ENCODE measurements at places on chromosomes 4 and X.

- DNase-seq: no peak
Observed at GRCh38 chr4:66275411-66276038, 605.2 kb upstream of the EPHA5 start.

DNA sequence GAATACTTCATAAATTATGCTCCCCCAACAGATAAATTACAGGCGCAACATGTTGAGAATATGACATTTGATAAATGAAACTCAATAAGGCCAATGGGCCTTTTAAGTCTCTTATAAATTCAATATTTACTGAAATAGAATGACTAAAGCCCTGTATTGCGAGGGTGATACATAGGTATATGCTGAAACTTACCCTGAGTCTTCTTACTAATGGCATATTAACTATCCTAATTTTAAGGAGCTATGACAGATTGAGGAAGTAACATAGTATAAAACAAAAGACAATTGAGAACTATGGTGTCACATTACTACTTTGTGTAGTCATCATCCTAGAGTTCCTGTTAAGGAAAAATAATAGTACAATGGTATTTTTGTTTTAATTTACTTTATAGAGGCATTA, 440.7 kb downstream of the IL15 start:
- DNase-seq: no peak

DNA sequence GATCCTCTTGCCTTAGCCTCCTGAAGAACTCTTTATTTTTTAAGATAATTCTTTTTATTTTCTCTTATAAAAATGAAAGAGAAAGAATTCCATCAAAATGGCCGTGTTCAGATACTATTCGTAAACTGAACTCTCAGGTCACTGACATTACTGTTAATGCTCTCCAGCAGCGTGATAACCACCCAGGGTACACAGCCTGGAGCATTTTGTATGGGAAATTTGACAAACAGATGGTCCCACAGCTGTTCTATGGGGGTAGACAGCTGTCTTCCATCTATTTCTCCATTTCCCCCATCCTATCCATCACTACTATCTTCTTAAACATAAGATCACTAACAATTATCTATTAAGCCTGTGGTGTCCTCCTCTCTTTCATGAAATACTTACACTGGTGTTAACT, 47.8 kb downstream of the SYNPO2 start:
- no peak for DNase-seq

DNA sequence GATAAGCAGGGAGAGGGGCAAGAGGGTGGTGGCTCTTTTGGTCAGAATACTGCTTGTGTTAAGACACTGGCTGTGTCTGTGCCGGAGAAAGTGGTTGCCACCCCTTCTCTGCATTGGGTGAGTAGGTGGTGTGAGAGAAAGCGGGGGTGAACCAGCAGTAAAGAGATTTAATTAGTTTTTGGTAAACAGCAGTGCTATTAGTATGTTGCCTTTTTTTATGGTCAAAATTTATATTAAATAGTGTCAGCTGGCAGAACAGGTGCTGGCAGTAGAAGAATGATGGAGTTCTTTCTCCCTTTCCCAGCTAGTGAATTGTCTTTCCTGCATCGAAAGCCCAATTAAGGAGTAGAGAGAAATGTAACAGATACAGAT, 181.6 kb downstream of the LARP7 start:
- DNase-seq: no peak

DNA sequence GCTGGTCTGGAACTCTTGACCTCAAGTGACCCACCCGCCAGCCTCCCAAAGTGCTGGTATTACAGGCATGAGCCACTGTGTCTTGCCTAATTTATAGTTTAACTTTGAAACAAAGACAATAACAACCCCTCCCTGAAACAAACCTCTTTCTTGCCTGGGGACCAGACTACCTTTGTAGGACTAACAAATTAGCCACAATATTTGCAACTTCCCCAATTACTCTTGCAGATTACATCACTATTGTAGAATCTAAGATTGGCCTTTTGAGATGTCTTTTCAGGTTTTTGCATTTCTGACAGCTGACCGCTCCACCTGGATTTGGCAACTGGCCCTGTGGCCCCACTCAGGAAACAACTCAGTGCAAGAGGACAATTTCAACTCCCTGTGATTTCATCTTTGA, 84.8 kb downstream of the AKAP4 start:
- DNase-seq: no peak

- no peak for DNase-seq
Observed at GRCh38 chrX:47649271-47649670, 1.1 kb downstream of the ELK1 start.

DNA sequence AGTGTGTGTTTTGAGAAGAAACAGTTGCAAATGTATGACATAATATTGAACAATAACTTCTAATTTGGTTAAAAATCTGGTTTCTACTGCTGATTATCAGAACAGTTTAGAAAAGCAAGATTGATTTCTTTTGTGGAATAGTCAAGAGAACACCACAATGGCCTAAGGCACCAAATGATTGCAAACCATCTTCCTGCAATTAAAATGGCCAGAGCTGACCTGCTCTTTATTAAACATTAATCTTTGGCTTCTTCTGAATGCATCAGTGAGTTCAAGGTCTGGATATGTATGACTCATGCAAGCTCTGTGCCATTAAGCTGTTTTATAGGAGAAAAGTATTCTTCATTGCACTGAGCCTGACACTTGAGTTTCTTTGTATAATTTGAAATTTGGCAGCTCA, 107.8 kb upstream of the PDHA2 start:
- no peak for DNase-seq

- DNase-seq: no peak
Observed at GRCh38 chrX:17036171-17036961, 89.9 kb downstream of the REPS2 start.

DNA sequence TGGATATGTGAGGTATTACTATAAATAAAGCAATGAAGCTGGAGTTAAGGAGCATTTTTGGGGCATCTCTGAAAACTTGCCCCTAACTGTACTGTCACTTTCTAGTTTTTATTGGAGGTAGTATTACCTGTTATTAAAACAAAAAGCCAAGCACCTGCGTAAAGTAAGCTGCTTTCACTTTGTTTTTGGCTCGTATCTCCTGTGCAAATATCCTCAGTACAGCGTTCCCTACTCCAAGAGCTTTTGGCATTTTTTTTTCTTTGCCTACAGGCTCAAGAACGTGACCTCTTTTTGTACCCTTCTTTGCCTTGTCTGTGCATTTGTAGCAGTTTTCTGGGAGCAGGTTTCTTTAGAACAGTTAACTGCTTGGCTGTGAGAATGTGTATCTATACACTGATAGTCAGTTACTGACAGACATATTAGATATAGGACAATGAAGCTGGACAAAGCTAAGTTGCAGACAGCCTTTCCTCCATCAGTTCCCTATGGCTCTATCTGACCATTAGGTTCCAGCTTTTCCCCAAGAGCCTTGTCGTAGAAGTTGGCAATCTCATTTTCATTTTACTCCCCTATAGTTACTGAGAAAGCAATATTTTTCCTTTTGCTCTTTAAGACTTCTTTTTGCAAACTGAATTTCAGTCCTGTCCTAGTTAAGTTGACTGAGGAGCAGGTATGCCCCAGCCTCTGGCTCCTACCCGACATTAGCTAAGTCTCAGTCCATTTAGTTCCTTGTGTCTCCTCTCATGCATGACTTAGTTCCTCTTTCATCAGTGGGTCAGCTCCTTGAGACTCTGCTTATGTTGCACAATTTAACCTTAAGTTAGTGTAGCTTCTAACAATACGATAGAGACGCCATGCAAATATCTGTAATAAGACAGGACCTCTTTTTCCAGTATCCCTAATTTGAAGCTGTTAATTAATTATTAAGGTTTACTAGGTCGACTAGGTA, 71.5 kb upstream of the HPRT1 start:
- no peak for DNase-seq

DNA sequence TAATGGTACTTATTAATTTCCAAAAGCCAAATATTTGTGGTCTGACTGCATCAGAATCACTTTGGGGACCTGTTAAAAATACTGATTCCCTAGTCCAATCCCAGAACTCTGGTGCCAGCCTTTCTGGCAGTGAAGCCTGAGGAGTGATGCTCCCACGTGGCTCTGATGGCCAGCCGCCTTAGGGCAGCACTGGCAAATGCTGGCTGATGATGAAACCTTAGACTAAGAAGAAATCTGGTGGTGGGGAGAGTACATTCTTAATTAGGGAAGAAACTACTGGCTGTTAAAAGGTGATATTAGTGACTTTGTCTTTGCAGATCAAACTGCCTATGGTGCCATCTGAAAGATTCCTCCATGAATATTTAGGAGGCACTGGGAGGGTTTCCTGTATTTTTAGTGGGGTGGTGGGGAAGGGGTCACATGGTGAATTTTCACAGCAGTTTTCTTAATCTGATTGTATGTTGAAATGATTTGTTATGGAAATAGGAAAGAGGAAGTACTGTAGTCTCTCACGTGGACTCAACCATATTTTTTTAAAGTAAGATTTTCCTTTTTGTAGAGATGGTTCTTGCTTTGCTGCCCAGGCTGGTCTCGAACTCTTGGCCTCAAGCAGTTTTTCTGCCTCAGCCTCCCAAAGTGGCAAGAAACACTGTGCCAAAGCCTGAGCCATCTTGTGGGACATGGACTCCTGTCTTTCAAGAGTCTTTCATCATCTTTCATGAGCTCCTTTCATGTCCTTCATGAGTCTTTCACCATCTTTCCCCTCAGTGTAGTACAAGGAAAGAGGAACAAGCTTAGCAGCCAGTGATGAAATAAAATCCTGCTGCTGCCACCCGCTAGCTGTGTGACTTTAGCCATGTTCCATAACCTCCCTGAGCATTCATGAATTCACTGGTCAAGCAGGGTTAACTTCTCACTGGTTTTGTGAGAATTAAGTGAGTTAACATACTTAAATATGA, 90.8 kb downstream of the ZNF330 start:
- no peak for DNase-seq

DNA sequence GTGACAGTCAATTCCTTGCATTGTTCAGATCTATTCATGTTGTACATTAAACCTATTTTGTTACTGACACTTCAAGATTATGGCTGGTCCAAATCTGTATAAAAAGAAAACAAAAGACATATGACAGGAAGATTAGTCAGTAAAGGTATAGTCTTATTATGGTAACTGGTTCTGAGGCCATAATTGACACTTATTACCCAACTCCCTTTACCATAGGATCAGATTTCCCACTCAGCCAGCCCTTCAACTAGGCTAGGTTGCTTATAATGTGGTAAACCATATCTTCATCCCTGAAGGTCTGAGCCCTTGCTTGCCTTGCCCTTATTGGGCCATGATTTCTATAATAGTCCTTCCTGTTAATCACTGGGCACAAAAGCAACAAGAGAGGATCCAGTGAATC, 289.6 kb downstream of the CXXC4 start:
- DNase-seq: no peak

- DNase-seq: no peak
Observed at GRCh38 chrX:71147496-71148277, 3.0 kb downstream of the NLGN3 start.

GRCh38 chrX:107710617-107711391, 64.8 kb downstream of the TSC22D3 start:
- DNase-seq: peak; percentile 67

GRCh38 chr4:147901388-147901787, 169.5 kb downstream of the ARHGAP10 start:
- no peak for DNase-seq

DNA sequence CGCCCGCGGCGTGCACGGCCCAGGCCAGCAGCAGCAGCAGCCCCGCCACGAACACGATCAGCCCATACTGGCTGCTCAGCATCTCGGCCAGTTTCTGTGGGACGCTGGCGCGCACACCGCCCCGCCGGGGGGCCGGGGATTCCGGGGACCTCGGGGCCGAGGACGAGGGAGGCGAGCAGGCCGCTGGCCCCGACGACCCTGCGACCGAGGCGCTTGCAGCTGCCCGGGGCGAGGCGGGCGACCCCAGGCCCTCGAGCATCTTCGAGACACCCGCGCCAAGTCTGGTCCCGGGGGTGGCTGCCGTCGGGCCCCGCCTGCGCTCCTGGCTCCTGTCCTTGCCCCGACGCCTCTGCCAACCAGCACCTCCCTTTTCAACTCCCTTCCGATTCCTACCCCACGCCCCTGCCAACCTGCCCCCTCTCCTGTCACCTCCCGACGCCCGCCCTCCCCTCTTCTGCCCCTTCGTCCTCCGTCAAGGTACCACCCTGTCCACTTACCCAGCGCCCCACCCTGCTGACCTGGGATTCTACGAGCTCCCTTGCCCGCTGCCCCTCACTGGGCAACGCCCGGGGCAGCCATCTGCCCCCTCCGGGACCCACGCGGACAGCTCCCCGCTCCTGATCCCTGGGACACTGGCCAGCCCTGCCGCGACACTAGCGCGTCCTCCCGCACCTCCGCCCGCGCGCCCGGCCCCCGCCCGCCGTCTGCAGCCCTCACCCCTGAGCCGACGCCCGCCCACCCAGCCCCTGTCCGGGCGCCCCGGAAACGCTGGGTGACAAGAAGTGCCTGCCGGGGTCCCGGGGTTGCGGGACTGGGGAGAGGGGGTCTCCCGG, at the start of gene OTOP1:
OTOP1 (minus strand) TSS at position 324 of the 833 bp plus-strand sequence; CDS start at position 259, 65 bp downstream.
- no peak for DNase-seq

- no peak for DNase-seq
Observed at GRCh38 chr4:146165221-146165620, 10.3 kb upstream of the LSM6 start.

GRCh38 chr4:143397887-143398286, 61.2 kb downstream of the GAB1 start:
- DNase-seq: no peak

DNA sequence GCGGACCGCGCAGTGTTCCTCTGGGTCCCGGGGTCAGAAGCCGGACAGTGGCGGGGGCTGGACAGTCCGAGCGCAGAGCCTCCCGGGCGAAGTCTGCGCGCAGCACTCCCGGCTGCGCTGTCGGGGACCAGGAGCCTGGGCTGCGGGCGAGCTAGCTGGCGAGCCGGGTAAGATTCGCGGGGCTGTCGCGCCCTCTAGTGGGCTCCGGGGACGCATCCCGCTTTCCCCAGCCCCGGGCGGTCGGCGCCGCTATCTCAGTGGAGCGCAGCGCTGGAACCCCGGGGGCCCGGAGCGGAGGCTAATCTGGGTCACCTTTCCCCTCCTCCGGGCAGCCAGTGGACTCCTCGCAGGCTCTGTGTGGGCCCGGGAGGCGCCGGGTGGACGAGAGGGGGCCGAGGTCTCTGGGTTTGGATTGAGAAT, 4.2 kb downstream of the PDGFRA start:
- peak; percentile 15 for DNase-seq

- no peak for DNase-seq
Observed at GRCh38 chr4:153019906-153020305, 83.8 kb downstream of the FHDC1 start.

DNA sequence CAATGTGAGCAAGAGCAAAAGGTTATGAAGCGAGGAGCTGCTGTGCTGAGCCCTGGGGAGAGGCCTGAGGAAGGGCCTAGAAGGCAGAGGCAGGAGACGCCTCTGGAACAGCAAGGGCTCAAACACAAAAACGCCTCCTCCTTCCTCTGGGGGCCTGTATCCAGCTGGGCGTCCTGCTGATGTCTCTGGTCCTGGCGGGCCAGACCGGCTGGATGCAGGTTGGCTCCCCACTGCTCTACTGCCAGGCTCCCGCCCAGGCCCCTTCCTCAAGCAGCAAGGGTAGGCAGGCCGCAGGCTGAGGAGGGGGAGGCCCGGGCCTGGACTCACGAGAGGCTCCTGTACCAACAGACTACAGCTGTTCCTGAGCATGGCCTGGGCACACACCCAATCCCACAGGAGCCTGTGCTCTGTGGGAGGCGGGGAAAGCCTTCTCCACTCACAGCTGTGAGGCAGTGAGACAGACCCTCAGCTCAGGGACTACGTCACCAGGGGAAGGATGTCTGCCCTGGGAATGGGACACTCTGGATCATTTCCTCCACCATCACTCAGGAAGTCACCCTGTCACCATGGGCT, 2.3 kb downstream of the HAUS7 start:
- no peak for DNase-seq

GRCh38 chr4:186596850-186597390, 41.6 kb upstream of the MTNR1A start:
- DNase-seq: no peak
